ENCODE measurements at places on chromosomes 1 and 21. TPM values are rescaled to one million over a fixed set of nuclear protein-coding genes. Genes with fewer than 3 reads are reported as not detected.

GRCh38 chr1:50105433-50105832 is 3.3 kb upstream of the ELAVL4 start:
- no peak for DNase-seq
- no peak overlapping the region for H3K27ac ChIP-seq
- peaks cover 6% of the 10 kb centered on the region for H3K4me1 ChIP-seq
- H3K4me3 ChIP-seq, result no peak overlapping the region
- no peaks in the 10 kb centered on the region for H3K36me3 ChIP-seq
- H3K27me3 ChIP-seq, result no peaks in the 10 kb centered on the region

The LRRC38 gene
- 2.5 TPM for total RNA-seq

GRCh38 chr21:44748621-44749020 is 37.2 kb upstream of the TSPEAR start:
- no peaks in the 10 kb centered on the region for H3K36me3 ChIP-seq
- no peak overlapping the region for H3K4me3 ChIP-seq
- peaks cover 27% of the 10 kb centered on the region for H3K4me1 ChIP-seq
- H3K27me3 ChIP-seq, result no peaks in the 10 kb centered on the region
- DNase-seq, result no peak

DNA sequence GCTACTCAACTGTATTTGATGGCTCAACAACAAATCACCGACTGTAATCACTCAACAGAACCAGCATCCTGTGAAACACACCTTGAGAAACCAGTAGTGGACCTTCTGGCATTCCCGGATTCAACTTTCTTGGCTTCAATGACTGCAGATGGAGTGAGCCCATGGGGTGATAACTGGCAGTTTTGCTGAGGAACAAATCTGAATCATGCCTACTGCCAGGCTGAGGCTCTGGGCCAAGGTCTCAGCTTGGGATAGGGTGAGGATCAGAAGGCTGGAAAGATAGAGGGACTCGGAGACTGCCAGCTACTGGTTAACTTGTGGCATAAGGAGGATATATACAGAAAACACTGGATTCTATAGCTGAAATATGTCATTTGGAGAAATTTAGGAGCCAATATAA is 63.5 kb upstream of the DIRAS3 start:
- no peak for DNase-seq
- no peak overlapping the region for H3K27ac ChIP-seq
- no peaks in the 10 kb centered on the region for H3K36me3 ChIP-seq
- peaks cover 16% of the 10 kb centered on the region for H3K4me1 ChIP-seq
- no peaks in the 10 kb centered on the region for H3K27me3 ChIP-seq

The FCGR3A gene
- total RNA-seq, result 14.2 TPM

The OSBPL9 gene
- total RNA-seq, result 72.2 TPM

DNA sequence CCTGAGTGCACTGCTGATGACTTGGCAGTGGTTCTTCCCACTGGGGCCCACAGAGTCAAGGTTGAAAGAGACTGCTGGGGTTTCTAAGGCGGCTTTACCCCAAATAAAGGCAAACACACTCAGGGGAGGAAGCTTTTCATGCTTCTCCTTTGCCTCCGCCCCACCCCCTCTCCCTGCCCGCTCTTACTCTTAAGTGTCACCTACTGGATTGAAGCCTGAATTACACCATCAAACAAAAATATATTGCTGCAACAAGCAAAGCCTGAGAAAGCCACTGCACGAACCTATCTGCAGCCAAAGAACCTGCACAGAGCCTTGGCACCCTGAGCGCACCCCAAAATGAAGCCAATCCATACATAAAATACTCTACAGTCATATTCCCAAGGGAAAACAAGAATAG is 63.1 kb downstream of the PTGFR start:
- H3K4me3 ChIP-seq, result no peak overlapping the region
- no peaks in the 10 kb centered on the region for H3K36me3 ChIP-seq
- no peak overlapping the region for H3K27ac ChIP-seq
- DNase-seq, result no peak
- no peaks in the 10 kb centered on the region for H3K27me3 ChIP-seq
- H3K4me1 ChIP-seq, result no peaks in the 10 kb centered on the region

- H3K4me3 ChIP-seq, result no peak overlapping the region
- DNase-seq, result no peak
- H3K27ac ChIP-seq, result no peak overlapping the region
- H3K4me1 ChIP-seq, result no peaks in the 10 kb centered on the region
- peaks cover under 1% of the 10 kb centered on the region for H3K36me3 ChIP-seq
- H3K27me3 ChIP-seq, result no peaks in the 10 kb centered on the region
Measured at GRCh38 chr1:151706464-151707415, 9.9 kb downstream of the CELF3 start.

DNA sequence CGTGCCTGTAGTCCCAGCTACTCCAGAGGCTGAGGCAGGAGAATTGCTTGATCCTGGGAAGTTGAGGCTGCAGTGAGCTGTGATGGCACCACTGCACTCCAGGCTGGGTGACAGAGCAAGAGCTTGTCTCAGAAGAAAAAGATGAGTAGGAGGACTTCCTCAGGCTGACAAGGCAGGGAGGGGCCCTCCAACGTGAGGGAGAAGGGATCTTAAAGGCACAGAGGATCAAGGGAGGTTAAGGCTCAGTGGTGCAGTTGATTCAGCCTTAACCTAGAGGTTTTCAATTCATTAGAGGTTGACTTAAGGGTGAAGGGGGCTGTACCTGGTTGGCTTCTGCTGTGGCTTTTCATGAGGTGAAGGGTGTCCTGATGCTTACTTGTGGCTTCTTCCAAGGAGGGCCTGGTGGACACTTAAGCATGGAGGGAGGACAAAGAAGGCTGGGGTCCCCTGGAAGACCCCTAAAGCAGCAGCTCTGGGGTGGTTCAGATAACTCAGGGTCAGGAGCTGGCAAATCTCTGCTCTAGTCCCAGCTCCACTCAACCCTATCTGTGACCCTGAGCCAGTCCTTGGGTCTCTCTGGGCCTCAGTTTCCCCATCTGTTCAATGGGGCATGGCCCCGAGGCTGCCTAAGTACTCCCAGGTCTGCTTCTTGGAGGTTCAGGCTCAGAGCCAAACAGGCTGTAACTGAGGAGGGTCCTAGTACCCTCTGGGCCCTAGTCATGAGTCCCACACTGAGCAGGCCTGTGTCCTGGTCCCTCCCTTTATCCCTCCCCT is 6.3 kb downstream of the EXTL1 start:
- no peaks in the 10 kb centered on the region for H3K36me3 ChIP-seq
- H3K27ac ChIP-seq, result no peak overlapping the region
- no peaks in the 10 kb centered on the region for H3K27me3 ChIP-seq
- no peak overlapping the region for H3K4me3 ChIP-seq
- no peak for DNase-seq
- H3K4me1 ChIP-seq, result no peaks in the 10 kb centered on the region

DNA sequence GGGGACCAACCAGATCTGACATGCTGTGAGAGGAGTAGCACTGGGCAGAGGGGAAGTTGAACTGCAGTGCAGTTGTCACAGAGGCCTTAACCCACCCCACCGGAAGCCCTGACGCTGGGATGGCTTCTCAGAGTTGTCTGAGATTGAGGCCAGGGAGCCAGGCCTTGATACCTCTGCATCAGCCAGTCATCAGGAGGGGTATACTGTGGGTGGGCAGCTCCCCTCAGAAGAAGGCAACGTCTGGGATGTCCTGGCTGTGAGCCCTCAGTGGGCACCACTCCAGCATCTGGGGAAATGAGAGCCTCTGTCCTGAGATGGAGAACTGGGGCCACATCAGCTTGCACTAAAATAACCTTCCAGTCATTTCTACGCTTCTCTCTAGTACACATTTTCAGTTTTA is 47.9 kb upstream of the BCAR3 start:
- DNase-seq, result no peak
- no peak overlapping the region for H3K27ac ChIP-seq
- H3K4me1 ChIP-seq, result peaks cover 15% of the 10 kb centered on the region
- no peaks in the 10 kb centered on the region for H3K27me3 ChIP-seq
- H3K4me3 ChIP-seq, result no peak overlapping the region

- H3K36me3 ChIP-seq, result no peaks in the 10 kb centered on the region
- no peaks in the 10 kb centered on the region for H3K4me1 ChIP-seq
- H3K27me3 ChIP-seq, result no peaks in the 10 kb centered on the region
- no peak for DNase-seq
- H3K27ac ChIP-seq, result no peak overlapping the region
Measured at GRCh38 chr1:158803678-158804077, 22.7 kb upstream of the OR6N2 start.

- peak overlapping the region; percentile 93 for H3K27ac ChIP-seq
- no peaks in the 10 kb centered on the region for H3K27me3 ChIP-seq
- no peak overlapping the region for H3K4me3 ChIP-seq
- DNase-seq, result no peak
- H3K4me1 ChIP-seq, result peaks cover 23% of the 10 kb centered on the region
Measured at GRCh38 chr21:41418393-41418792, 7.6 kb upstream of the MX1 start.

The FTCD gene
- not detected for total RNA-seq

The CHRNB2 gene
- 0.74 TPM for total RNA-seq

The C1orf94 gene
- total RNA-seq, result not detected

DNA sequence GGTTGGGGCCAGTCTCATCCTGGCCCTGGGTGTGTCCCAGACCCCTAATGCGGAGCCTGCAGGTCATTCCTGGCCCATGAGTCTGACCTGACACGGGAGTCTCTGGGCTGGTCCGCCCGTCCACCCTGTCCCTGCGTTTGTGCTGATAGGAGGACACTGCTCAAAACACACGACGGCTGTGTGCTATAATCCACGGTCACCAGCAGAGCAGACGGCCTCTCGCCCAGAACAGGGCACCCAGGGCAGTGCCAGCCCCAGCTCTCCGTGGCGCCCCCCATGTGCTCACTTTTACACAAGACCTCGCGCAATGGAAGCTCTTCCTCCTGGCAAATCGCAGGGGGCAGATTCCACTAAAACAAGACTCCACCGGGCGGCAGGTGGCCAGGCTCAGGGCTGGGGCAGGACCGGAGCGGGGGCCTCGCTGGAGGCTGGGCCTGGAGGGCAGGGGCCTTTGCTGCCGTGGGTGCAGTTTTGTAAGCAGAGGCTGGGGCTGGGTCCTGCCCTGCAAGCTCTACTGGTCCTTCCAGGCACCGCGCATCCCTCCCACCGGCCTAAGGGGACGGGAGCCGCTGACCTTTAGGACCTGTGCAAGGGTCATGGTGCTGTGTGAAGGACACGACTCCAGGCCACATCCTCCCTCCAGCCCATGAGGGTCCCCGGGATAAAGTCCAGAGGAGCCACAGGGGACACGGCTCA is 10.6 kb upstream of the SLC19A1 start:
- no peaks in the 10 kb centered on the region for H3K27me3 ChIP-seq
- H3K4me1 ChIP-seq, result no peaks in the 10 kb centered on the region
- no peak overlapping the region for H3K27ac ChIP-seq
- H3K36me3 ChIP-seq, result no peaks in the 10 kb centered on the region
- H3K4me3 ChIP-seq, result no peak overlapping the region

DNA sequence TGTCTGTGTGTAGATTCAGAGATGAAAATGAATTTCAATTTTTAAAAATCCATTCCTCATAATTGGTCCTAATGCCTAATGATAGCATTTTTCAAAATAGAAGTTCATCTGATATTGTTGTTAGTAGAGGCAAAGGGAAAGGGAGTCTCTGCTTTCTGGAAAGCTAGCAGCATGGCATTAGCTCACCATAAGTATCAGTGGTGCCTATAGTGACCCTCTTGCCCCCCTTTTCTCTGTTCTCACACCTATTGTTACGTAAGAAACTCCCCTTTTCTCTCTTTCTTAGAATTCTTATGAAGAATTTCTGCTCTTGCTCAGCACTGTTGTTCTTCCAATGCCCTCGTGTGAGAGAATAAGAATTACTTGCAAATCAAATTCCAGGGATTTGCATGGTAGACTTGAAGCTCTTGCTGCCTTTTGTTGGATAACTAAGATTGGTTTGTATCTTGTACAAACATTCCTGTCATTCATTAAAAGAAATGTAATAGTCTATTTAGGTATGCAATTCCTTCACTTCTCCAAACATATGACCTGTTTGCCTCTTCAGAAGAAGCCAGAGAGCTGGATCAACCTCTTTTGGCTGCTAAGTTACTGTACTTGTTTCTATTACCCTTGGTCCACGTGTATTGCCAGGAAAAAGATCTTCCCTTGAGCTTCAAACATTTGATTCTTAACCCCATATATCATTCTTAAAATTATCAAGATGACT is 69.2 kb upstream of the MAGI3 start:
- H3K4me1 ChIP-seq, result no peaks in the 10 kb centered on the region
- no peak overlapping the region for H3K27ac ChIP-seq
- H3K27me3 ChIP-seq, result no peaks in the 10 kb centered on the region
- no peaks in the 10 kb centered on the region for H3K36me3 ChIP-seq
- no peak overlapping the region for H3K4me3 ChIP-seq
- DNase-seq, result no peak

The CFHR1 gene
- total RNA-seq, result not detected

DNA sequence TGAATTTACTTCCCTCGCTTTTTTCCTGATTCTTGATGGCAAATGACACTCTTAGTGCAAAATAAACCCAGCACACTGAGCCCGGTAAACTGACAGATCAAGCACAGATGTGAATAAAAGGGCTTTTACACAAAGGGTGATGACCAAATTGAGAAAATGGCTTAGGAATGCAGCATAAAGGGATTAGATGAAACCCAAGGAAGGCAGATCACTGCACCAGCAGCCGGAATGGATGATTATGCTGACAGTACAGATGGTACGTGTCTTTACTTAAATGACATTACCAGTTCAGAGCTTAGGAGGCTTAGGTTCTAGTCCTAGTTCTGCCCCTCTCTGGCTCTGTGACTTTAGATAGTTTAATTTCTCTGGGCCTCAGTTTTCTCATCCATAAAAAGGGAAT is 12.0 kb downstream of the PKP1 start:
- H3K4me3 ChIP-seq, result no peak overlapping the region
- peaks cover 55% of the 10 kb centered on the region for H3K4me1 ChIP-seq
- no peaks in the 10 kb centered on the region for H3K36me3 ChIP-seq
- peak overlapping the region; percentile 61 for H3K27ac ChIP-seq
- no peaks in the 10 kb centered on the region for H3K27me3 ChIP-seq

- peaks cover 78% of the 10 kb centered on the region for H3K4me1 ChIP-seq
- H3K36me3 ChIP-seq, result no peaks in the 10 kb centered on the region
- H3K27ac ChIP-seq, result peak overlapping the region; percentile 95
- H3K4me3 ChIP-seq, result no peak overlapping the region
Measured at GRCh38 chr1:201721082-201722049, 107.6 kb upstream of the IPO9 start.

The LCE3D gene
- 57.5 TPM for total RNA-seq

The TAS1R1 gene
- not detected for total RNA-seq

The RGS8 gene
- total RNA-seq, result not detected

GRCh38 chr1:21298981-21299391 is 8.7 kb upstream of the ECE1 start:
- no peaks in the 10 kb centered on the region for H3K36me3 ChIP-seq
- no peak overlapping the region for H3K27ac ChIP-seq
- DNase-seq, result no peak
- no peaks in the 10 kb centered on the region for H3K27me3 ChIP-seq
- no peak overlapping the region for H3K4me3 ChIP-seq
- peaks cover 88% of the 10 kb centered on the region for H3K4me1 ChIP-seq

DNA sequence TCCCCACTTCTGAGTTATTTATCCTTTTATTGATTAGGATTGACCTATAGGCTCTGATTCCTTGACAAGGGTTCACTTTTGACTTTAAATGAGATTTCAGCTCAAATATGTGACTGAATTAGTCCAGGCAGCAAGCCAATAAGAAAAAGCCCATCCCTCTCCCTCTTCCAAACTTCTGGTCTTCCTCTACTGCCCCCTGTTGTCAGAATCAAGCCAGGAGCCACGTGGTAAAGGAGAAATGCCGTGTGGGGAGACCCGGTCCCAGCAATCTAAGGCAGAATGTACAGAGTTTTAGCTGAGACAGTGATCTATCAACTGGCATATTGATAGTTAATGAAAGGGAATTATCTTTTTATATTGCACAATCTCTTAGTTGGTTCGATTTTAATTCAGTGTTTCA is 5.2 kb downstream of the ADAMTS5 start:
- no peaks in the 10 kb centered on the region for H3K27me3 ChIP-seq
- no peak for DNase-seq
- H3K4me1 ChIP-seq, result peaks cover 24% of the 10 kb centered on the region
- H3K4me3 ChIP-seq, result peak overlapping the region; percentile 64
- H3K36me3 ChIP-seq, result no peaks in the 10 kb centered on the region

GRCh38 chr1:7086106-7086505 is 300.9 kb downstream of the CAMTA1 start:
- H3K4me3 ChIP-seq, result no peak overlapping the region
- no peak for DNase-seq
- H3K4me1 ChIP-seq, result no peaks in the 10 kb centered on the region

All from vagina (tissue), 2 donors.